Mucosa of descending colon (tissue), 3 donors: ENCODE measurements at places on chromosomes 16 and 17.
A peak's percentile ranks its signal among the peaks of the same experiment; 100 is the strongest.

GRCh38 chr17:74374858-74375257, 7.6 kb downstream of the GPR142 start:
- no peak for DNase-seq

DNA sequence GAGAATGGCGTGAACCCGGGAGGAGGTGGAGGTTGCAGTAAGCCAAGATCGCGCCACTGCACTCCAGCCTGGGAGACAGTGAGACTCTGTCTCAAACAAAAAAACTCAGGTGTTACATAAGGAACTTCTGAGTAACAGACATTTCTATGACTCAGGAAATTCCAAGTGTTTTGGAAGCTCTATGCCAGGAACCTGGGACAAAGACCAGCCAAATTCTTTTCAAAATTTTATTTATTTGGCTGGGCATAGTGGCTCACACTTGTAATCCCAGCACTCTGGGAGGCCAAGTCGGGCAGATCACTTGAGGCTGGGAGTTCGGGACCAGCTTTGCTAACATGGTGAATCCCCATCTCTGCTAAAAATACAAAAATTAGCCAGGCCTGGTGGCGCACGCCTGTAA, 5.2 kb upstream of the SH2B1 start:
- DNase-seq = no peak

GRCh38 chr16:67279296-67280089, at the start of gene PLEKHG4:
TSS of gene PLEKHG4 (plus strand) at chr16:67279532. CDS start at chr16:67280045, 513 bp downstream.
- peak; percentile 82 for DNase-seq

GRCh38 chr17:83113792-83114191, 34.4 kb downstream of the METRNL start:
- no peak for DNase-seq

DNA sequence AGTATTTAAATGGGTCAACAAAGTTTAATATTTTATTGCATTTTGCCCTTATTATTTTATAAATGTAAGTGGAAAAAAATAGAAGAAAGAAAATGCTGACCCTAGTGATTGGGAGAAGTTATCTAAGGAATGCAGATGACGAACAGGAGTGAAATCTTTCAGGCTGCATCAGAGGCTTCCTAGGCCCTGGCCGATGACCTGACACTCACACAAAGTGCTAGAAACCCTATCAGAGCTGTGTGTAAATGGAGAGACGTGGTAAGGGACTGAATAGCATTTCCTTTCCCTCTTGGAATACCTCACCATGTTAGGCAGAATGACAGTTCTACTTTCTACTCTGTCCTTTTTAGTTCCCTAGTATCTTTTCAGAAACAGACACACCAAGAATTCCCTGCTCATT, 44.9 kb upstream of the CNEP1R1 start:
- no peak for DNase-seq
